H9 (cell line): ENCODE measurements at places on chromosomes 3 and 15. TPM values are rescaled to one million over a fixed set of nuclear protein-coding genes. Genes with fewer than 3 reads are reported as not detected.
A peak's percentile ranks its signal among the peaks of the same experiment; 100 is the strongest.

GRCh38 chr3:115898656-115899410 lies 275.5 kb downstream of the GAP43 start:
- H3K4me1 ChIP-seq, result peaks cover 8% of the 10 kb centered on the region; the same call in 1 of the 2 replicates
- H3K27me3 ChIP-seq, result no peaks in the 10 kb centered on the region
- 0 out of 3 replicates have a peak overlapping the region, but pooled peaks have one; percentile 51 for H3K4me3 ChIP-seq
- H3K27ac ChIP-seq, result no peak overlapping the region

GRCh38 chr15:71708051-71708429 lies 102.3 kb upstream of the NR2E3 start:
- no peaks in the 10 kb centered on the region for H3K36me3 ChIP-seq
- no peak overlapping the region for H3K27ac ChIP-seq
- H3K27me3 ChIP-seq, result no peaks in the 10 kb centered on the region
- peaks cover 6% of the 10 kb centered on the region; the same call in 1 of the 2 replicates for H3K4me1 ChIP-seq
- DNase-seq, result no peak
- H3K4me3 ChIP-seq, result no peak overlapping the region

DNA sequence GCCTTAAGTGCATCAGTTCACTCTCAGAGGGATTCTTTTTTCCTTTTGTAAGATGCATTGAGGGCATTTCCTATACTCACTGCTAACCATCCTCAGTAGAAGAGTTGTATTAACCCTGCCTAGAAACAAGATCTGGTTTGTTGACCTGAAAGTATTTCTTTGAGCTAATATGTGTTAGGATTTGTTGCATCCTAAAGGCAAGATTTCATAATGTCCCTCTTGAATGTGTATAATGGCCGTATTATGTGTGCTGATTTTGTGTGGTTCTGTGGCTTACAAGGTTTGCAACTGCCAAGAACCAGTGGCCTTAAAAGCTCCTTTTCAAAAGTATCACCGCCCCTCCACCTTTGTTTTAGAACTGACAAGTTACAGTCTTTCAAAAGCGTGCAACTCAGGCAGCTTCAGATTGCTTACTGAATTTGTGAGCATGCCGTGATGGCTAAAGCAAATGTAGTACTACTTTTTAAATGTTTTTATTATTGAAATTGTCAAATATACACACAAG lies 182.0 kb upstream of the BHLHE40 start:
- no peaks in the 10 kb centered on the region for H3K4me1 ChIP-seq
- no peak overlapping the region for H3K4me3 ChIP-seq
- no peaks in the 10 kb centered on the region for H3K27me3 ChIP-seq
- H3K36me3 ChIP-seq, result no peaks in the 10 kb centered on the region
- no peak for DNase-seq

DNA sequence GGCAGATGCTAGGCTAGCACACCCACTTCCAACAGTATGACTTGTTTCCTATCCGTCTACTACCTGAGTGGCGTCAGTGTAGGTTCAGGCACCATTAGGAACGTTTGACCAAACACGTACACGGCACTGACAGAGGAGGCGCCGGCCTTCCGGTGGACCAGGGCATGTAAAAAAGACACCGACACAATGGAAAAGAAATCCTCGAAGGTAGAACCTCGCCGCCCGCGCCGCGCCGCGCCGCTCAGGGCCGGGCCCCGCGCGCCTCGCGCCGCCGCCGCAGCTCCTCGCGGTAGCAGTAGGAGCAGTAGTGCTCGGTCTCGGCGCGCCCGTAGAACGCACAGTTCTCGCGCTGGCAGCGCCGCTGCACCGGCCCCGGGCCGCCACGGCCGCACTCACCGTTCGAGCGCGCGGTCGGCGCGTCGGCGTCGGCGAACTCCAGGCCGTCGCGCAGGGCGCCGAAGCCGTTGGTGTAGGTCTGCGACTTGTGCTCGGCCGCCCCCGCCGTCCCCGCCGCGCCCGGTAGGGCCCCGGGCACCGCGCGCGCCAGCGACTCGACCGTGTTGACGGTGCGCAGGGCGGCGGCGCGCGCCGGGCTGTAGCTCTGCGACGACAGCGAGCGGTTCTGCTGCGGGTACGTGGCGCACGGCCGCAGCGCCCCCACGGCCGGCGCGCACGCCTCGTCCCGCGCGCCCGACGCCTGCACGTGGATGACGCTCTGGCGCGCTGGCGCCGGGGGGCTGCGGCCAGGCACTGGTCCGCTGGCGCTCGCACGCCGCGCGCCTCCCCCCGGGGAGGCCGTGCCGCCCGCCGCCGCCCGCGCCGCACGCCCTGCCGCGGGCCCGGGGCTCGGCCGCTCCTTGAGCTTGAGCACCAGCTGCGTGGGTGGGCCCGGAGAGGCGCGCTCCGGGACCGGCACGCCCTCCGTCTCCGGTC lies 156.7 kb downstream of the KLF13 start:
- H3K27ac ChIP-seq, result no peak overlapping the region
- DNase-seq, result peak; percentile 36
- peaks cover 6% of the 10 kb centered on the region for H3K36me3 ChIP-seq

- no peak for DNase-seq
- H3K36me3 ChIP-seq, result no peaks in the 10 kb centered on the region; the same call in 1 of the 2 replicates
- H3K4me3 ChIP-seq, result peak overlapping the region; percentile 86
- H3K27ac ChIP-seq, result no peak overlapping the region
Measured at GRCh38 chr3:125054449-125055329, 1.1 kb downstream of the HEG1 start.

DNA sequence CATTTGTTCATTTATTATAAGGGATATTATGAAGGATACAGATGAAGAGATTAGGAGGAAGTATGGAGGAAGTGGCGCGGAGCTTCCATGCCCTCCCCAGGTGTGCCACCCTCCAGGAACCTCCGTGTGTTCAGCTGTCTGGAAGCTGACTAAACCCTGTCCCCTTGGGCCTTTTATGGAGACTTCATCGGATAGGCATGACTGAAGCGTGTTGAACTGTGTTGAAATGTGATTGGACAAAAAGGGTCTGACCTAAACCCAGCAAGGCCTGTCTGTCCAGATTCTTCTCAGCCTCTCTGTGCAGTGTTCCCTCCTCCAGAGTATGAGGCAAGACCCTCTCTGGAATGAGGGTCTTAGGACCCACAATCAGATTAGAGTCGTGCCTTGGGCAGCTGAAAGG lies 31.7 kb downstream of the HACD3 start:
- no peaks in the 10 kb centered on the region for H3K4me1 ChIP-seq
- H3K36me3 ChIP-seq, result peaks cover 99% of the 10 kb centered on the region
- no peak overlapping the region for H3K27ac ChIP-seq
- DNase-seq, result no peak
- no peak overlapping the region for H3K4me3 ChIP-seq
- H3K27me3 ChIP-seq, result no peaks in the 10 kb centered on the region

Gene MUC13
- not detected in 2 replicates for total RNA-seq

Gene BNC1
- not detected in 2 replicates for total RNA-seq

Gene IFT122
- 19.3 and 22.0 TPM in 2 replicates for total RNA-seq
